ENCODE measurements at places on chromosomes 6 and 20. TPM values are rescaled to one million over a fixed set of nuclear protein-coding genes. Genes with fewer than 3 reads are reported as not detected.

PTGIS gene
- polyA plus RNA-seq: 8.1 TPM

F13A1 gene
- polyA plus RNA-seq: not detected

MMP24 gene
- 0.45 TPM for polyA plus RNA-seq

PRICKLE4 gene
- polyA plus RNA-seq: not detected

SIRPD gene
- polyA plus RNA-seq: not detected

CST7 gene
- polyA plus RNA-seq: not detected

TUBB2B gene
- polyA plus RNA-seq: 6.1 TPM

PDYN gene
- not detected for polyA plus RNA-seq

GRCh38 chr6:14863902-14864850 is 381.7 kb upstream of the JARID2 start:
- DNase-seq: no peak

DNA sequence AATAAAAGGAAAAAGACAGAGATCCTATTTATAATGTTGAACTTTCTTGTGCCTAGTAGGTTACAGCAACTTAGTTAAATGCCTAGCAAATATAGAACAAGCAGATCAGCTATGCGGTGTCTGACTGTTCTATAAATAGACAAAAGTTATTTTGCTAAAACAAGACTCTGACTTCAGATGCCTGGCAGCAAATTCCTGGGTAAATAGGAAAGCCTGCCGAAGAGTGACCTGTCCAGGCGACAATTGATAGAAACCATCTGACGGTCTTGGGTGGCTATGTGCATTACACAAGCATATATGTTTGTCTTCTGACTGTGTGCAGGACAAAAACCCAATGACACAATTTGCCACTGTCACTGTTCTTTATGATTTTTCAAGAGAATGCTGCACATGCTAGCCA is 38.0 kb upstream of the PDE10A start:
- DNase-seq: peak; percentile 15

DNA sequence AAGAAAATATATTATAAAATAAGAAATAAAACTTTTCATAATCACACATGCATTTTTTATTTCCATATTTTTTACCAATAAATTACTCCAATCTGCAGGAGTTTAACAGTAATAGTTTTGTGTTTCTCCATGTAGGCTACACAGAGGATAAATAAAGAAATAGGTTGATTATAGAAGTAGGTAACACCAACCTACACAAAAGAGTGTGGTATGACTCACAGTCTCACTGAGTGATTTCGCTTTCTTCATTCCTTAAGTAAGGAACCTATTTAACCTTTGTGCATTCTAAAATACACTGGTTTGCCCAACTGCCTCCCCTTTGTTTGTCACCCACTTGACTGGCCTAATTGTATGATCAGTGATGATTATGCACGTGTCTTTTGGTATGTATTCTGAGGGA is 244.2 kb upstream of the RIMS1 start:
- DNase-seq: no peak

- DNase-seq: peak; percentile 3
Measured at GRCh38 chr20:32945710-32946221, 58.5 kb downstream of the SUN5 start.

DNA sequence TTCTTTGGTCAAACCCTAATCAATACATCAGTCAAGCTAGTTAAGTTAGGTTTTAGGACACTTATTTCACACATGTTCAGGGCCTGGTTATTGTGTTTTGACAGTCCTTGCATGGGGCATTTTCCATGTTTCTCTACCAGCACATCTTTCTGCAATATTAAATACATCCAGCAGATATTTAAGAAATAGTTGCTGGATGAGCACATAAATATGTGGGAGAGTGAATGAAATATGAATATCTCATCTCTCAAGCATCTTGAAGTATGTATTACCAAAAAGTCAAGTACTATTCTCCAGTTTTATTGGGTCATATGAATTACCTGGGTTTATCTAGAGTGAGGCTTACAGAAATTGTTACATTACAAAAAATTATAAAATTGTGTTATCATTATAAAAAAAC is 621.9 kb upstream of the GJE1 start:
- no peak for DNase-seq

GRCh38 chr6:22112461-22112860 is 184.4 kb downstream of the PRL start:
- no peak for DNase-seq

- DNase-seq: peak; percentile 70
Measured at GRCh38 chr6:113120224-113120581, 736.9 kb upstream of the MARCKS start.

DNA sequence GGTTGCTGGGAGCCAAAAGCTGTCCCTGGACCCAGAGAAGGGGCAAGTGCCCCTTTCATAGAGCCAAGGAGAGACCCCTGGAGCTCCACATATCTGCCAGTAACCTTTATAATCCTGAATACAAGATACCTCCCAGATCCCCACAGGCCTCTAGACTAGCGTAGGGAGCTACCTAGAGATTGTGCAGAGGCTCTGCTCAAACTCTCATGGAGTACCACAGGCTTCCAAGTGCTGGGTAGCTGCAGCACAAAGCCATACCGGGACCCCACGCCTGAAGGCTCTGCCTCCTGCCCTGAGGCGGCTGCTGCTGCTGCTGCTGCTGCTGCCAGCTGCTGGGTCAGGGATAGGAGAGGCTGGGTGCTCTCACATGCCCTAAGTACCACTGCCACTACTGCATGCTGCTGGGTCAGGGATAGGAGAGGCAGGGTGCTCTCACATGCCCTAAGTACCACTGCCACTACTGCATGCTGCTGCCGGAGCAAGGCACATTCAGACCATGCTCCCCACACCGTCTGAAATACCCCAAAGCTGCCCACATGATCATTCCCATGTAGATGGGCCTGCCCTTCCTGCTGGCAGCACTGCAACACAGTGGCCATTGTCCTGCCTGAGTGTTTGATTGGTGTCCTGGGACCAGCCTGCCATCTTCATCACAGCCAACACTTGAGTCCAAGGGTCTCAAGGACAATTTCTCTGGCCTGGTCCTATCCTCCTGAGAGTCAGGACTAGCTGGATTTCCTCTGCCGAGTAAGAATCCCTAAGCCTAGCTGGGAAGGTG is 1434.3 kb upstream of the ADGRB3 start:
- DNase-seq: no peak

DNA sequence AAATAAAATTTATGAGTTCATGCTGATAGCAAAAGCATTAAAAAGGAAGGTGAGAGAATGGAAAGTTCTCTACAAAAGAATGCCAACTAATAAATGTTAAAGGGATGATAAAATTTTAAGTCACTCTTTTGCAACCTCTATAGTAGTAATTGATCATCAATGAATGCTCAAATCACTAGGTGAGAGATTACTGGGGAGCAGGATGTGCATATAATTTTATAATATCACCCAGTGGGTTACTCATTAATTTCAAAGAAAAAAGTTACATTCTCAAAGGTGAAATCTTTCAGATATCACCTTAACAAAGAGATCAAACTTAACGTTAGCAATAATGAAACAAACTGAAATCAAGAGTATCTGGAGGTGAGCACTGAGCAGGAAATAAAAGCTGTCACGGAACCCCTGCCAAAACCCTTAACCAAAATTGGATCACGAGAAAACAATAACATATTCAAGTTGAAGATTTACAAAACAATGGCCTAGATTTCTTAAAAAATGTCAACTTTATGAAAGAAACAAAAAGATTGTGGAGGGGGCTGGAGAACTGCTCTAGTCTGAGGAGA is 45.5 kb upstream of the TMEM244 start:
- DNase-seq: no peak

- DNase-seq: no peak
Measured at GRCh38 chr6:150382171-150382570, 13.4 kb downstream of the IYD start.

GRCh38 chr6:41706876-41707564 is 28.4 kb downstream of the TFEB start:
- no peak for DNase-seq

- no peak for DNase-seq
Measured at GRCh38 chr6:129609635-129610034, 100.3 kb downstream of the ARHGAP18 start.

DNA sequence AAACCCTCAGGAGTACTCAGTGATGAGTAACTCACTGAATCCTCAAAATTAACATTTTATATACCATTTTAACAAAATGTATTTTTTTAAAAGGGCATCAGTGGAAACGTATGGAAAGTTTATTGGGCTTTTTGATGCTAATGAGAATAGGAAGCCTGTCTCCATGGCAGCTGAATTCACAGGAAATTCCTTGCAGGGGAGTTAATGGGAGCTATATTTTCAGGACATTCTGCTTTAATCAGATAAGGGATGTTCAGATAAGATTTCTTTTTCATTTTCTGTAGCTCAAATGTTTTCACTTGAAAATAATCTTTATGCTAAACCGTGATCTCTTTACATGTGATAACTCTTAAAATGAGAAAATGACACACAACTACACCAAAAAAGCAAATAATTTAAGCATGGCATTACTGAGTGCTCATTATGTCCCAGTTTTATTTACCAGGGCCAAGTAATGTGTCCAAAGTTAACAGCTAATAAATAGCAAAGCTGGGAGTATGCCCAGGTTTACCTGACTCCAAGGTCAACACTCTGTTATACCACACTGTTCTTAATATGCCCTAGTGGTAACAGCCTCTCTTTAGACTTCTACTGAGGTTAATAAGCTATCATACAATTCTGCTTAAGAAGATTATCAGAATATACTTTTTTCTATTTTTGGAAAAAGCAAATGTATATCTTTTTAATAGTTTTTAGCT is 348.1 kb downstream of the GRIK2 start:
- DNase-seq: no peak

DNA sequence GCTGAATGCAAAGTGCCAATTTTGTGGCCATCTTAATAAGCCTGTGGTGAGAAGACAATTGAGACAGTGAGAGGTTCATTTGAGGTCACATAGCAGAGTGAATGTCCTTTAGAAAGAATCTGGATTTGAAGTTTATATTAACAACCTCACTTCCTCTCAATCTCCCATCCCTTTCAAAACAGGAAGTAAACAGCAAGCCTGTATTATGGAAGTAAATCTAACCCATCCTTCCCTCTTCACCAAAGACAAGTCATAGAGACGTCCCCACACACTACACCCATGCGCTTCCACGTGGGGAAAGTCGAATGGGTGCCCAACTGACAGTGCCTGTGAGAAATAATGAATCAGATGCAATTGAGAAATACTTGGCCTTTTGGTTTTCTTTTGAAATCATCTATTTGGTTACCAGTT is 28.8 kb upstream of the CCND3 start:
- no peak for DNase-seq

DNA sequence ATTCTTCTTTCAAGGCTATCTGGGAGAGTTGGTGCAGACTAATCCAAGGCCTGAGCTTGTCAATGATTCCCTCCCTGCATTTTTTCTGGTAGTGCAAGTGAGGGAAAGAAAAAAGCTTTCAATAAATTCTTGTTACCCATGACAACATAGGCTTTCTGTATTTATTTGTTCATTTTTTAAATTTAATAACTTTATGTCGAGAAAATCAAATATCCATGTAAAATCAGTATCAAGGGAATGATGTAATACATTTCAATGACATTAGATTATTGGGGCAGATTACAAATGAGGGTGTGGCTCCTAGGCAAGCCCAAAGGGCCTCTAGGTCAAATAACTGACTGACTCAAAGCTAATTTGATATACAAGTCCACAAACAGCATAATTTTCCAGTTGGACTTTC is 104.0 kb downstream of the GJA1 start:
- DNase-seq: no peak
